ENCODE measurements at places on chromosomes 3 and 15.

GRCh38 chr15:99021694-99022093 is 14.1 kb upstream of the PGPEP1L start:
- DNase-seq = no peak

GRCh38 chr3:146164071-146164470 is 3.1 kb upstream of the PLOD2 start:
- no peak for DNase-seq

DNA sequence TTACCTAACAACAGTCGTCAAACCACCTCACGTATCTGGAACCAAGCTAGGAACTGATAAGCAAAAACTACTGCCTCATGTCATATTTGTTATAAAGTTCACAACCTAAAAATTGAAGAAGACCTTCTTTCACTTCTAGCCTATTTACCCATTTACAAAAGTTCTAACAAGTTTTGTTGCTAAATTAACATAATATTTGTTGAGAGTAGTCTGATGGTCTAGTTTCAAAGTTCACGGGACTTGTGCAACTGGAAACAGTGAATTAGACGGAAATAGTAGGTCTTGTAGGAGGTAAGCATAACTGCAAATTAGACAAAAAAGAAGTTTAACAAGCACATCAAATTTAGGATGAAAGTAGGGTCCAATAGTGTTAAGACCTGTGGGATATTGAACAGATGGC is 51.9 kb downstream of the CCR4 start:
- DNase-seq = no peak

DNA sequence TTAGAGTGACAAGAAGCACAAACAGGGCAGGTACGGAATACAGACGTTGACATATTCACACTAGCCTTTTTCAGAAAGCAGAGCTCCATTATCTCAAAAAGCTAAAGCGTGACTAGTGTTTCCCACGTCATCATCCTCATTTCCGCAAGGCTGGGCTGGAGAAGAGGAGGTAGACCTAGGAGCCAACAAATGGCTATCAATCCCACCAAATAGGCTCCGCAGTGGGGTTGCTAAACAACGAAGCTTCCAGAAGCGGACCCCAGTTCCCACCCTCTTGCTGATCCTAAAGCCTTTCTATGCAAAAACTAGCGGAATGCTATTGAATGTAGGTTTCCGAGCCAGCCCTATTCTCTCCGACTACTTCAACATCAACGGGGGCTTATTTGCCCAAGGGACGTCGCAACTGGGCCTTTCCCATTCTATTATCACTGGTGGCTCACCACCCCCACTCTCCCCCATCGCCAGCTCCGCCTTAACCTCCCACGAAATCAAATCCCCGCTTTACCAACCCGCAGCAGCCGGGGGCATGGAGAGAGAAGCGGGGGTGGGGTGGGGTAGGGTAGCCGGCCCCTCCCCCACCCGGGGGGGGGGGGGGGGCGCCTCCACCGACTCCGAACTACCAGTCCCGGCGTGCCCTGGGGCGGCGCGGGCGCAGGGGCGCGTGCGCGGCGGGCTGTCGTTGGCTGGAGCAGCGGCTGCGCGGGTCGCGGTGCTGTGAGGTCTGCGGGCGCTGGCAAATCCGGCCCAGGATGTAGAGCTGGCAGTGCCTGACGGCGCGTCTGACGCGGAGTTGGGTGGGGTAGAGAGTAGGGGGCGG is at the start of gene MORF4L1:
MORF4L1 (plus strand) TSS at position 736 of the 817 bp plus-strand sequence. CDS start 128 bp downstream, outside the sequence.
- peak; percentile 95 for DNase-seq

- no peak for DNase-seq
These were observed 588.5 kb upstream of the TGFBR2 start for GRCh38 chr3:30017901-30018300.

Measured in NAMALWA (cell line).